ENCODE measurements at places on chromosomes 1 and 21.

DNA sequence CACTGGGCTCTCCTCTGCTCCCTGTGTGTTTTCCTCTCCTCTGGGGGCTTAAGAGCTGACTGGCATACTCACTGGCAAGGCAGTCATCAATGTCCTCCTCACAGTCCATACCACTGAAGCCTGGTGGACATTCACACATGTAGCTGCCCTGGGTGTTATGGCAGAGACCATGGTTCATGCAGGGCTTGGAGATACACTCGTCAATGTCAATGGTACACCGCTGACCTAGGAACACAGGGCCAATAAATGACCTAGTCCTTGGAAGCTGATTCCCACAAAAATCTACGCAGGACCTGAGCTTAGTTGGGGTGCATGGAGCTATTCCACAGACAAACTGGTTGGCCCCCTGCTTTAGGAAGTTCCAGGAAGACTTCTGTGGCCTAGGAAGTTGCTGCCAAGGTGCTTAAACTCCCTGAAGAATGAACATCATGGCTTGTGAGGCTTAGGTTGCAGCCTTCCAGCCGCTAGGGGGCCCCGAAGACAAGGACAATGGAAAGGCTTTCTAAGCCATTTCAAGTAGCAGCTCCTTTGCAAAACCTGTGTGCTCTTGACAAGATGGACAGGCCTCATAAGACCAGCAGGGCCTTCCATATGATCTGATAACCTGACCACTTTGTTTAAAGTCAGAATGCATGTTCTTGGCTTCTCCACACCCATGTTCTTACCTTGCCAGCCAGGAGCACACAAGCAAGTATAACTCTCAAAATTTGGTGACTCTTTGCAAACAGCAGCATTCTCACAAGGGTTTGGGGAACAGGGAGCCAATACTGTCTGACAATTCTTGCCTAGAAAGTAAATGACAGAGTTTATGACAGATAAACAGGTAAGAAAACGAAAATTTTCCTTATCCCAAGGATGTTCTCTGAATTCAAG lies 52.3 kb upstream of the ADAM30 start:
- H3K4me3 ChIP-seq, result no peak overlapping the region
- H3K27ac ChIP-seq, result no peak overlapping the region
- H3K27me3 ChIP-seq, result no peaks in the 10 kb centered on the region
- peak; percentile 57 for DNase-seq

DNA sequence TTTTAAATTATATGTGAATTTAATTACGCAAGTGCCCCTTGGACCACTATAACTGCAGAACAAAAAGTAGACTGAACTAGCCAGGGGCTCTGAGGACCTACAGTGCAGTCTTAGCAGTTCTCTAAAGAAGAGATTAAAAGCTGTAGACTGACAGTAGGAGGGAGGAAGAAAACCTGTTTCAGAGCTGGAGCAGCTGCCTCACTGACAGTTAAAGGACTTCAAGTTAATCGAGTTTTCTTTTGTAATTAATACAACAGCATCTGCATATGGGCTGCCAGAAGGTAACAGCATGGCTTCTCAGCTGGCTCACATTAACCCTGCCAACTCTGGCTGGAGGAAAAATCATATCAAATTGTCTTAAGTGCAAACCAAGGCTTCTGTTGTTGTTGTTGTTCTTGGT lies 19.9 kb downstream of the DSTYK start:
- H3K27me3 ChIP-seq, result no peaks in the 10 kb centered on the region
- no peak overlapping the region for H3K4me3 ChIP-seq
- no peak overlapping the region for H3K27ac ChIP-seq
- peaks cover 40% of the 10 kb centered on the region for H3K4me1 ChIP-seq

GRCh38 chr1:7628273-7628672 lies 142.8 kb upstream of the VAMP3 start:
- H3K4me1 ChIP-seq, result no peaks in the 10 kb centered on the region
- no peak overlapping the region for H3K27ac ChIP-seq
- no peak for DNase-seq
- H3K27me3 ChIP-seq, result no peaks in the 10 kb centered on the region
- no peaks in the 10 kb centered on the region for H3K36me3 ChIP-seq

DNA sequence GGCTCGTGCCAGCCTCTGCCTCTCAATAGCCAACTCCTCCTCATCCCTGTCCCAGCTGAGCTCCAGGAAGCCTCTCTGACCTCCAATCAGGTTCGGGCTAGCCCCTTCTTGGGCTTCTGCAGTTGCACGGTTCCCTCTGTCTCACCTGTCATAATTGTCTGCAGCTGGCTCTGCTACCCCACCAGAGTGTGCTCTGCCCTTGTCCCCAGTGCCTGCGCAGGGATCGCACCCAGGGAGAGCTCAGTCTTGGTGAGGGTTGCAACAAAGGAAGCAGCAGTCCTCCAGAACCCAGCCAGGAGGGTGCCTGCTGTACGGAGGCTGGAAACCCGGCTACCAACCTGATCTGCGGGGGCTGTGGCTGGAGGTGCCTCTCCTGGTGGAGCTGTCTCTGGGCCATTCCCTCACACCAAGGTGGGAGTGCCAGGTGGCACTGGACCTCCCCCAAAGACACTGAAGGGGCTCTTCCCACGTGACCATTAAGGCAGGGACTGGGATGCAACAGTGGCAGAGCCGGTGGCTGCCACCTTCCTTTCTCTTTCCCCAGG lies 63.5 kb upstream of the DMRTB1 start:
- H3K4me1 ChIP-seq, result no peaks in the 10 kb centered on the region
- no peaks in the 10 kb centered on the region for H3K27me3 ChIP-seq
- H3K4me3 ChIP-seq, result no peak overlapping the region
- H3K36me3 ChIP-seq, result no peaks in the 10 kb centered on the region
- no peak overlapping the region for H3K27ac ChIP-seq

DNA sequence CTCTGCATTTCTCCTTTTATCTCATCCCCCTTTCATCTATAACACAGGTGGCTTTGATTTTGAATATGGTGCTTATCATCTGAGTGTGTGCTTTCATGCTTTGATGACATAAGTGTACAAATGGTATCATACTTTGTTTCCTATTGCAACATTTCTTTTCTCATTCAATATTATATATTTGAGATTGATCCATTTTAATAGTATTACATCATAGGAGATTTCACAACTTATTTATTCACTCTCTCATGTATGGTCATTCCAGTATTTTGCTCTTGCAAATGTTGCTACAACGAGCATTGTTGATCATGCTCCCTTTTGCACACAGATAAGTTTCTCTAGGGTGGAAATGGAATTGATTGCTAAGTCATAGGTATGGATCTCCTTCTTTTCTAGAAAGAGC lies 302.8 kb downstream of the KIF26B start:
- H3K4me3 ChIP-seq, result no peak overlapping the region
- DNase-seq, result no peak
- H3K4me1 ChIP-seq, result no peaks in the 10 kb centered on the region
- H3K27ac ChIP-seq, result no peak overlapping the region
- H3K27me3 ChIP-seq, result peaks cover 2% of the 10 kb centered on the region

DNA sequence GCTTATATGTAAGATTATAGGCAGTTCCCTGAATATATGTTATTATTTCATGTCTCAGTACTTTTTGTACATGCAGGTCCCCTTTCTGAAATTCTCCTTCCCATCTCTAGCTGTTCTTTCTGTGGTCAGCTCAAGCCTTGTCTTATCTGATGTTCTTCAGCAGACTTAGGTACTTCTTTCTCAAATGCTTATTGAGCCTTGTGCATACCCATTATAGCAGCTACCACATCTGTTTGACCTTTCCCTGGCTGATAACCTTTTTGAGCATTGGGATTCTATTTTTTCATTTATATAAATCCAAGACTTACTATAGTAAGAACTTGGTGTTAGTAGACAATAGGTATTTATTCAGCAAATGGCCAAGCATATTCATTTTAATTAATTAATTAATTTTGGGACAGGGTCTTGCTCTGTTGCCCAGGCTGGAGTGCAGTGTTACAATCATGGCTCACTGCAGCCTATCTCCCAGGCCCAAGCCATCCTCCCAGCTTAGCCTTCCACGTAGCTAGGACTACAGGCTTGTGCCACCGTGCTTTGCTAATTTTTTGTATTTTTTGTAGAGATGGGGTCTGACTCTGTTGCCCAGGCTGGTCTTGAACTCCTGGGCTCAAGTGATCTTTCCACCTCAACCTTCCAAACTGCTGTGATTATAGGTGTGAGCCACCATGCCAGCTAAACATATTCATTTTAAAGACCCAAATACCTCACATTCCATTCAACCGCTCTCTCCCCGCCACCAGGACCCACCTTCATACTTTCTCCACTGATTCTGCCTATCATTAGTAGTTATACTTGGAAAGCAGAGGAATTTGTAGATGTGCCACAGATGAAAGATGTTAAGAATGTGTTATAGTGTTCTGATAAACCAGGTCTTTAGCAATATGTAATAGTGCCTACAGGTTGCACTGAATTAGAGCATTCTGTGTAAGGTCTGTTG lies 16.7 kb downstream of the TIPRL start:
- no peak for DNase-seq
- no peaks in the 10 kb centered on the region for H3K27me3 ChIP-seq
- peaks cover 67% of the 10 kb centered on the region for H3K36me3 ChIP-seq
- H3K4me3 ChIP-seq, result no peak overlapping the region
- H3K27ac ChIP-seq, result peak overlapping the region; percentile 4
- peaks cover 22% of the 10 kb centered on the region for H3K4me1 ChIP-seq

DNA sequence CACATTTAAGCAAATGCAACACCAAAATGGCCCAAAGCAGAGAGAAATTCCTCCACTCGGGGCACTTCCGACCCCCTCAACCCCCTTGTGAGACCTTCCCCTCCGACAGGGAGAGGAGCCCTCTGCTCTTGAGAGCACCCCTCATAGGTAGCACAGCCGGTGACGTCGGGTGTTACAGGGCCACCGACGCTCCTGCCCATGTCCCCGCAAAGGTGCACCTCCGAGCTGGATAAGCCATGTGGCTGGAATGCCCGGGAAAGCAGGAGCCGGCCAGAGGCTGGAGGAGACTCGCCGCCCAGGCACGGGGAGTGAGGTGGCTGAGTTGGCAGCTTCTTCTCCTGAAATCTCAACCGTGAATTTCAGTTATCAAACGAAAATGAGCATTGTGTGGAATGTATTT lies 67.1 kb upstream of the ARHGEF16 start:
- no peak for DNase-seq
- no peaks in the 10 kb centered on the region for H3K4me1 ChIP-seq
- H3K27ac ChIP-seq, result no peak overlapping the region
- H3K4me3 ChIP-seq, result no peak overlapping the region

DNA sequence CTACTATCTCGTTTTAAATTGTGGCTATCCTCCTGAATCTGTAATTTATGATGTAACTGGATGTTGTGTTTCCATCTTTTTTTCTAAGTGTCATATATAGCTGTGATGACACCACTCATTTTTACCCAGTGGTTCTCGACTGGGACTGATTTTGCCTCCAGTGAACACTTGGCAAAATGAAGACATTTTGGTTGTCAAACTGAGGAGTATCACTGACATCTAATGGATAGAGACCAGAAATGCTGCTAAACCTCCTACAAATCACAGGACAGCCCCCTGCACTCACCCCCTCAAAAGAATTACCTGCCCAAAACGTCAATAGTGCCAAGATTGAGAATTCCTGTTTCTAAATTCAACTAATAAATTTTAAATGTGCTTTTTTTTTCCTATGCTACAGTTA lies 1.9 kb downstream of the TRMT13 start:
- no peak overlapping the region for H3K27ac ChIP-seq
- H3K4me3 ChIP-seq, result peak overlapping the region; percentile 54
- H3K27me3 ChIP-seq, result no peaks in the 10 kb centered on the region
- H3K4me1 ChIP-seq, result peaks cover 26% of the 10 kb centered on the region

DNA sequence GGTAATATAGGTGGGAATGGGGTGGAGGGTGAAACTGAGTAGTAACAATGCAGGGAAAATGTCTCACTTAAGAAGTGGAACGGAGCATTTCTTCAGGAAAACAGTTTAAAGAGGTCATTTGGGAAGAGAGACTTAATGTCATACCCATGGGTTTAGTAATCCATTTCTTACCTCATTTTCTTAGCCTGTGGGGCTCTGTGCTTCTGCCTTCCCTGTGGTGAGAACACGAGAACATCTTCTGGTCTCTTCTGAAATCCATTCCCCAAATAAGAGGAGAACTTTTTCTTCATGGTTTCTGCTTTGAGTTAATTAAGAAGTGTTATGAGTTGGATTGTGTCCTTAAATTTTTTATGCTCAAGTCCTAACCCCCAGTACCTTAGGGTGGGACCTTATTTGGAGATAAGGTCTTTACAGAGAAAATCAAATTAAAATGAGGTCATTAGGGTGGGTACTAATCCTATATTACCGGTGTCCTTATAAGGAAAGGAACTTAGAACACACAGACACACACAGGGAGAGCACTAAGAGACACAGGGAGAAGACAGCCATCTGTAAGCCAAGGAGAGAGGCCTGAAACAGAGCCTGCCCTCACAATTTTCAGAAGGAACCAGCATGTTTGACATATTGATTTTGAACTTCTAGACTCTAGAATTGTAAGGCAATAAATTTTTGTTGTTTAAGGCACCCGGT lies 5.4 kb downstream of the CCDC190 start:
- H3K36me3 ChIP-seq, result no peaks in the 10 kb centered on the region
- no peak overlapping the region for H3K4me3 ChIP-seq
- peaks cover 19% of the 10 kb centered on the region for H3K27me3 ChIP-seq
- no peak for DNase-seq
- no peaks in the 10 kb centered on the region for H3K4me1 ChIP-seq

GRCh38 chr1:99758073-99758511 lies 8.3 kb downstream of the FRRS1 start:
- DNase-seq, result no peak
- H3K27ac ChIP-seq, result no peak overlapping the region
- no peak overlapping the region for H3K4me3 ChIP-seq
- no peaks in the 10 kb centered on the region for H3K36me3 ChIP-seq
- H3K27me3 ChIP-seq, result peaks cover 15% of the 10 kb centered on the region

DNA sequence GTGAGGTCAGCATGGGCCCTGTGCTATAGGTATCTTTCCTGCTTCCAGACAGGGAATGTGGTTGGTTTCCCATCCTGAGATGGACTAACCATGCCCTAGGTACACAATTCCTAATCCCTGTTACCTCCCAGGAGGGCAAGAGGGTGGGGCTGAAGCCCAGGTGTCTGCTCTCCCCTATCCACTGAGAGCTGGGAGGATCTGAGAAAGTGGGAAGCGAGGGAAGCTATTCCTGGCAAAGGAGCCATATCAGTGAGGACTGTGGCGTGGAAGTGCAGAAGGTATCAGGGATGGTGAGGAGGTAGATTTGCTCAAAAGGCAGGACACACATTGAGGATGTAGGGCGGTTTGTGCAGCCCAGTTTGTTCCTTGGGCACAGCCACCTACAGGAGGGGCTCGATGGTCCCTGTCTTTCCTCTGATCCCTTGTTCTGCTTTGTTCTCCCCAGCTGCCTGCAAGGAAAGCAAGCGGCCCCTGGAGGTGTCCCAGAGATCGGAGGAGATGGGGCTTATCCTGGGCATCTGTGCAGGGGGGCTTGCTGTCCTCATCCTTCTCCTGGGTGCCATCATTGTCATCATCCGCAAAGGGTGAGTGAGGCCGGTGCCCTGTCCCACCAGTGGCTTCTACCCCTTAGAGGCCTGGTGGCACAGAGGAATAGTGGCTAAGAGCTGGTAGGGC lies 48.1 kb downstream of the PTPRU start:
- H3K27me3 ChIP-seq, result no peaks in the 10 kb centered on the region
- no peaks in the 10 kb centered on the region for H3K36me3 ChIP-seq
- peaks cover 4% of the 10 kb centered on the region for H3K4me1 ChIP-seq
- H3K27ac ChIP-seq, result no peak overlapping the region
- H3K4me3 ChIP-seq, result no peak overlapping the region
- DNase-seq, result no peak

Data from activated T-helper 2 cell treated with anti-CD3 and anti-CD28 coated beads, Interferon-gamma antibody, Interleukin-2, Interleukin-4, amounts not matched to agents 10 μg/mL and 5 μg/mL and 100 μg/mL, durations not matched to agents 14 hours and 24 hours and 36 hours (primary cell).